Stimulated activated CD4-positive, alpha-beta T cell treated with anti-CD3 and anti-CD28 coated beads, Interleukin-1b, Interleukin-23, amount 100 ng/mL, for 1 hour (primary cell): ENCODE measurements at places on chromosomes 2 and 18.

GRCh38 chr2:18136881-18137475 is 258.5 kb downstream of the KCNS3 start:
- no peak for DNase-seq

DNA sequence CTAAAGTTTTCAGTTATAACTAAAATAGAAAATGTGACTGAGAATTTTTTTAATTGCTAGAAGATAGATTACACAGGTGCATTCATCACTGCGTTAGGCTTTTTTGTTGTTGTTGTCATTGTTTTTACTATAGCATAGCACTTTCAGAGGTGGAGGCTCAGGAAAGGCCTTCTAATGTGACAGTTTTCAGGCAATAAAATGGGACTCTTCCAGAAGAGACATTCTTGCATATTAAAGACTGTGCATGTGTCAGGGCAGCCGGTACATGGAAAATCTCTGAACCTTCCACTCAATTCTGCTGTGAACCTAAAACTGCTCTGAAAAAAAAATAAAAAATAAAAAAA is 175.2 kb downstream of the METTL4 start:
- DNase-seq, result no peak

GRCh38 chr2:66217039-66217585 is 217.8 kb upstream of the MEIS1 start:
- DNase-seq, result no peak

- DNase-seq, result no peak
These were observed 30.5 kb upstream of the ITGAV start for GRCh38 chr2:186559370-186559769.

GRCh38 chr2:189328848-189329245 is 112.4 kb upstream of the WDR75 start:
- no peak for DNase-seq
